GM03348 (cell line): ENCODE measurements at places on chromosomes 2 and 18.
A peak's percentile ranks its signal among the peaks of the same experiment; 100 is the strongest.

DNA sequence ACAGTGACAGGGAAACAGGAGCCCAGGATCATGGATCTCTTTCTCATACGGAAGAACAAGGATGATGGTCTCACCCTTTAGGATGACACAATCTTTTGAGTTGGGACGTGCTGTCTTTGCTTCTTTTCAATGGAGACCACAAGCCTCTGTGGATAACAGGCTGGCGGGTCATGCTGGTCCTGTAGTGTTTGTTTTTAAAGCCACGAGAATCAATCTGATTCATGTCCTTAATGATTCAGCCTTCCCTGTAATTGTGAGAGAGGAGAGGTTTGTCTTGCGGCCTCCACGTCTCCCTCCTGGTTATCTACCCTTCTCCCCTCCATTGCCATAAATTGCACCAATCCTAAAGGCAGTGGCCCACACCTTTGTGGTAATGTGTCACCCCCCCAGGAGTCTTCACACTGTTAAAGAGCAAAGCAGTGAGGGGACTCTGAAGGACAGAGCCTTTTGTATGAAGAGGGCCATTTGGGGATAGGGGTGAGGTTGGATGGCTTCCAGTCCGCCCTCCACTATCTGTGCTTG is 87.7 kb upstream of the TGFA start:
- DNase-seq = no peak

DNA sequence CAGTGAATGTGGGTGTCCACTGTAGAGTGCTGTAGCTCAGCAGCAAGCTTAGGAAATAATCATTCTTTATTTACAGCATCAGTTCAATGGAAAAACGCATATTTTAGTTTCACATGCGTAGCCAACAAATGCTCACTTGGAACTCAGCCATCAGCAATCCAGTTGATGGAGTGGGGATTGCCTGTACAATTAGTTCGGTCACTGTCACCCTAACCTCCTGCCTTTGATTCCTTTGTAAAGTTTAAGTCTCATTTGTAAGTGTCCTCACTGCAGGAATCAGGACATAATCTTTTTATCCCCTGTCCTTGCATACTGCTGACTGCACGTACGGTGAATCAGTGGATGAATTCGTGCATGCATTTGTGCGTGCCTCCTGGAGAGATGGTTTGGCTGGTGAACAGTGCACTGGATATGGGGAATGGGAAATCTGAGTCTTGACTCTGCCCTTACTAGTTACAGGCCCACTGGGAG is 55.9 kb downstream of the RAB31 start:
- no peak for DNase-seq

GRCh38 chr18:60987963-60988362 is 345.3 kb upstream of the CDH20 start:
- DNase-seq = no peak

GRCh38 chr18:61085761-61086160 is 247.5 kb upstream of the CDH20 start:
- no peak for DNase-seq

GRCh38 chr2:176237456-176237855 is 31.8 kb upstream of the MTX2 start:
- no peak for DNase-seq

- DNase-seq = no peak
Measured at GRCh38 chr2:172090044-172090961, 5.0 kb downstream of the DLX1 start.

DNA sequence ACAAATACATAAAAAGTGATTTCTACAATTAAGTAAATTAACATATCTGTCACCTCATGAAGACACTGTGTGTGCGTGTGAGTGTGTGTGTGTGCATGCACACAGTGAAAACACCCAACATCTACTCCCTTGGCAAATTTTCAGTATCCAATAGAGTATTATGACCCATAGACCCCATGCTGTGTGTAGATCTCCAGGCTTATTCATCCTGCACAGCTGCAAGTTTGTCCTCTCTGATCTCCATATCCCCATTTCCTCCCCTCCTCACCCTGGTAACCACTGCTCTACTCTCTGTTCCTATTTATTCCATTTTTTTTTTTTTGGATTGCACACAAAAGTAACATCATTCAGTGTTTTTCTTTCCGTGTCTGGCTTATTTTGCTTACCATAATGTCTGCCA is 391.0 kb downstream of the SOX11 start:
- no peak for DNase-seq

DNA sequence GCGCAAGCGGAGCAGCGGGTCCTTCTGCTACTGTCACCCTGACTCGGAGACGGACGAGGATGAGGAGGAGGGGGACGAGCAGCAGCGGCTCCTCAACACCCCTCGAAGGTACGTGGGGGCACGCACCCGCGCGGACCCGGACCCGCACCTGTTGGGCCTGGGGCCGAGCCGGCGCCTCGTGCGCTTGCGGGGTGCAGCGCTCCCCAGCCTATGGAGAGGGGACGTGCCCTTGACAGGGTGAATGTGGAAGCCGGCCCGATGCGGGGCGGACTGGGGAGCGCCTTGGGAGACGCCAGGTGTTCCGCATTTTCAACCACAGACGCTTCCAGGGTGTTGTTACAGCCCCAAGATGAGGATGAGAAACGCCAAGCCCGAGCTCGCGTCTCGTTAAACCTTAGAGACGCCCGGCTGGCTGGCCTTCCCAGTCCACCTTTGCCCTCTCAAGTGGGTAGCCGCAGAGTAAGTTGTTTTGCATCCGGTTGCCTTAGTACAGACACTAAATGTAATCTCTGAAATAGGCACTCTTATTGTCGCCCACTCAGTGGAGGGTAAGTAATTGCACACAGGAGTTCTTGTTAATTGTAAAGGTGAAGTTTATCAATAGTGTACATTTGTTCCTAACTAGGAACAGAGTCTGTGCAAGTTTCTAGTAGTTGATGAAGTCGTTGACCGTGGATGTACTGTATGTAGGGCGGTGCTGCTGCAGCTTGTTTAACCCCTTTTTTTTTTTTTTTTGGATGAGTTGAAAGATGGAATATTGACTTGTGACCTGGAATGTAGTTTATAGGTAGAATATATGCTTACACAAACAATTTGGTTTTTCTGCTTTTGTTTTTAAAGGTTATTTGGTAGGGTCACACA is 815 bp downstream of the GMCL1 start:
- peak; percentile 40 for DNase-seq

DNA sequence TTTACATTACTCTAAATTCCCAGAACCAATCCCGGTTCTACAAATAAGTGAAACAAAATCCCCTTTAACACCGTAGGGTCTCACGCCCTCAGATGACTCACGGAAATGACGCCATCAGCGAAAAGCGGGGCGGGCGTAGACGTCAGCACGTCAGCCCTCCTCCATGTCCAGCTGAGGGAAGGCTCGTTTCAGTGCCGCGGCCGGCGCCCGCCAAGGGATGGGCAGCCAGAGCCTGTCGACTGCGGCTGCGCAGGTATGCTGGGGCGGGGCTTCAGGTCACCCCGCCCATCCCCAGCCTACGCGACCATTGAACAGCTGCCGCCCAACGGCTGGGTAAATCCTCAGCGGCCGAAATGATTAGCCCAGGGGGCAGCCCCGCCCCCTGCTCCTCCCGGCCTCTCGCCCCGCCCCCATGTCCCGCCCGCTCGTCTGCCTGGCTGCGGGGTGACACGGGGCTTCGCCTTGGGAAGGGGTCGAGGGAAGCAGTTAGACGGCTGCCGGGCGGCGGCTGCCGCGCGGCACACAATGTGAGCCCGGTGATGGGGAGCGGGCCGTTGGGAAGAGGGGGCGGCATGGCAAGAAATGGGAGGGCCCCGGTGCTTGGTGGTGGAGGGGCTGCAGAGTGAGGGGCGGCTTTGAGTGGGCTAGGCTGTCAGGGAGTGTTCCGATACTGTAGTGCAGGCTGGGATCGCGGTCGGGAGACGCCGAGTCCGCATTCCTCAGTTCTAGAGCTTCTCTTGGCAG is at the start of gene NBEAL1:
Gene NBEAL1 (plus strand): TSS at position 420 of the 744 bp plus-strand sequence. CDS start 1,510 bp downstream, outside the sequence.
- peak; percentile 97 for DNase-seq

DNA sequence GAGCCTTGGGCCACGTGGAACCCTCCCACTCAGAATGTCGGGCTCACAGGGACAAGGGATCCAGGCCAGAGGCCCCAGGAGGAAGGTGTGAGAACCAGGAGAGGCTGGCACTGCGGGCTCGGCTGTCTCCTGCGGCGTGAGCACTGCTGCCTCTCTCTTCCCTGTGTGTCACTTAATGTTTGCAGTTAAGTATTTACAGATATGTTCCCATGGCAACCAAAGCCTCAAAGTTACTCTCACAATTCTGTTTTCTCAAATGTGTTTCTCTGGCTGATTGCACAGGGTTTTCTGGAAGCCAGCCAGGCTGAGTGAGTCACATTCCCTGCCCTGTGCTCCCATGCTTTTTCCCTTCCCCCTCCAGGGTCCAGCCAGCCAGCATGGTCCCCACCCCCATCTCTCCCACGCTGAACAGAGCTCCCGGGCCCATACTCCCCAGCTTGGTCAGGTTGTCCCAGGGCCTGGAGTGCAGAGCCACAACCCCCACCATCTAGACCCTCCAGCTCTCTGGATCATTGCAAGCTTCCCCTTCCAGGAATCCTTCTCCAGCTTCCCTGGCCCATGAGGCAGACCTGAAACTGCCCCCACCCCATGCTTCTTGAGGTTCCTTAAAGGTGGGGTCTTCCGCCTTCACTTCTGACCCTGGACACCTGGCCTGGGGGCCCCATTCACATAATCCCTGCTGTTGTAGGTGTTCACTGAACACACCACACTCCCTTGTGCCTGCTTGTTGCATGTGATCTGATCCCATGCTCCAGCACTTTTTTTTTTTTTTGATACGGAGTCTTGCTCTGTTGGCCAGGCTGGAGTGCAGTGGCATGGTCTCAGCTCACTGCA is 265.9 kb downstream of the CELF4 start:
- peak; percentile 89 for DNase-seq

GRCh38 chr2:22901471-22902179 is 483.4 kb upstream of the KLHL29 start:
- DNase-seq = no peak

GRCh38 chr2:181239201-181239799 is 217.9 kb upstream of the ITGA4 start:
- peak; percentile 6 for DNase-seq

DNA sequence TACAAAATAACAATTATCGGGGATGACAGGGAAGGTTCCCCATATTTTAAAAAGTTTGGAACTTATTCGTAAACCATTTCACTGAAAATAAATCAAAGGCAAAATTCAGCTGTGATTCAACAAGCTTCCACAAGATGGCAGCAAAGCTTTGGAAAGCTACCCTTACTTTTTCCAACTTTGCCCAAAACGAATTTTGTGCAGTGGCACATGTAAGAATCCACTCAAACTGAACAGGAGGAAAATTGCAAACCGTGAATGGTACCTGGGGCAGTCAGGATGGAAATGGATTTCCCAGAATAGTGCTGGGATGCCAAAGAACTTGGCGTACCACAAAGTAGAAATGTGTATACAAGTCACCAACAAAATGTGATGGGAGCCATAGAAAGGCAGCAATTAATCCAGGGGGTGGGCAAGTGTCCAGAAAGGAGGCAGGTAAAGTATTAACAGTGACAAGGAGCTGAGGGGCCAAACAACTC is 10.7 kb downstream of the RPL31 start:
- peak; percentile 52 for DNase-seq

- no peak for DNase-seq
Measured at GRCh38 chr2:104702031-104702850, 151.7 kb upstream of the POU3F3 start.

DNA sequence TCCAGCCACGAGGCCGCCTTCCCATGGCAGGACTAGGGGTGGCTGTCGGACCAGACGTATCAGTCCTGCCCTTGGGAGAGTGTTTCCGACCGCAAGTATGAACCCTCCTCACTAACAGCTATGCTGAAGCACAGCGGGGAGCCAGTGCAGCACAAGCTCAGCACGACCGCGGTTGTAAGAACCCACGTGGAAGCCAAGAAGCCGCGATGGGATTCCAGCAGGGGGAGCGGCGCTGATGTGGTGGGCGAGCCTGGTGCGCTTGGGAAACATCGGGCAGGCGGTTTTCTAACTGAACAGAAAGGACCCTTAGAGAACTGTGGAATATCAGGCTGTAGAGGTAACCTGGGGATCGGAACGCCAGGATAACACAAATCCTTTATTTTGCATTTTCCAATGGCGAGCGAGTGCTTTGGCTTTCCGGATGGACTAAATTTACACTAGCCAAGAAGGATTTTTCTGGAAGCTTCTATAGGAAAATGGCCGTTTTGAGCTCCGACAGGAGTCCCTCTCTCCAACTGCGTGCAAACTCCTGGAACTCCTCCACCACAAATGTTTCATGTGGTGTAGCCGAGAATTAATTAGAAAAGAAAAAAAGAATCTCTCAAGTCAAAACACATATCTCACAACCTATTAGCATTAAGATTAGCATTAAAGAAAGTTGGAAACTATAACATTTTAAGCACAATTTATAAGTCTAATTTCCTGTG is 132.0 kb upstream of the MYCN start:
- DNase-seq = no peak

GRCh38 chr2:229296536-229296935 is 25.4 kb upstream of the PID1 start:
- DNase-seq = no peak

GRCh38 chr2:31324016-31324633 is 90.2 kb downstream of the EHD3 start:
- DNase-seq = no peak

DNA sequence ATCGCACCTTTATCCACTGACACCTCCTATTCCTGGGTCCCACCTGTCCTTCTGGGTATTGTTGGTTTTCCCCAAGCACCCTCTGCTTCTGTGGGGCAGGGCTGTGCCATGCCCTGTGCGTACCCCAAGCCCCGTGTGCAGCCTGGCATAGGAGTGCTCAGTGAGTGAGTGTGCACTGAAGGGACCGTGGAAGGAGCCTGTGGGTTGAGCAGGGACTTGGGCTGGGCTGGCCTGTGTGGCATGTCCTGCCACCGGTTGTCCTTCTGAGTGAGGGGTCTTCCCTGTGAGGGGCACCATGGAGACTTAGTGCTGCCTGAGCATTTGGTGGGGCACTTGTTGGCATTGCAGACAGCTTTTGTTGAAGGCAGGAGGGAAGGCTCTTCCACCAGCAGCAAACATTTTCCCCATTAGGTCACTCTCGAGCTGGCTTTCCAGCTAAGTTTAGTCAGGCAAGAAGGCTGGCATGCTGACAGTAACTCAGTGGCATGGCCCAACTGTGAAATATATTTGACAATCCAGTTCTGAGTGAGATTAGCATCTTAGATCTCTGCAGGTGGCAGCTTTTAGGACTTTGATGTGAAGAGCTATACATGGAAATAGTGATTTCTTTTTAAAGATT is 64.7 kb downstream of the LPIN1 start:
- DNase-seq = no peak

GRCh38 chr18:10660179-10660884 is 134.5 kb downstream of the NAPG start:
- DNase-seq = peak; percentile 39
